ENCODE measurements at places on chromosomes 2 and 18. TPM values are rescaled to one million over a fixed set of nuclear protein-coding genes. Genes with fewer than 3 reads are reported as not detected.

DNA sequence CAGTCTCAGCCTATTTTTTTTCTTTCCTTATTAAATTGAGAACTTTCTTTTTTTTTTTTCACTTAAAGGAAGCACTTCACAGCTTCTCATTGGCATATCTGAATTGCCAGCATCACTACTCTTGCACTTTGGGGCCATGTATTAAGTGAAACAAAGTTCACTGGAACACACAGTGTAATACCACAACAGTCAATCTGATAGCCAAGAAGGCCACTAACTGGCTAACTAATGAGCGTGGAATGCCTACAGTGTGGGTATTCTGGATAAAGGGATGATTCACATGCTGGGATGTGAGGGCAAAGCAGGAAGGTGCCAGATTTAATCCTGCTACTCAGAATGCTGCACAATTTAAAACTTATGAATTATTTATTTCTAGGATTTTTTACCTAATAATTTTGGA lies 11.7 kb upstream of the C18orf63 start:
- no peak for DNase-seq

DNA sequence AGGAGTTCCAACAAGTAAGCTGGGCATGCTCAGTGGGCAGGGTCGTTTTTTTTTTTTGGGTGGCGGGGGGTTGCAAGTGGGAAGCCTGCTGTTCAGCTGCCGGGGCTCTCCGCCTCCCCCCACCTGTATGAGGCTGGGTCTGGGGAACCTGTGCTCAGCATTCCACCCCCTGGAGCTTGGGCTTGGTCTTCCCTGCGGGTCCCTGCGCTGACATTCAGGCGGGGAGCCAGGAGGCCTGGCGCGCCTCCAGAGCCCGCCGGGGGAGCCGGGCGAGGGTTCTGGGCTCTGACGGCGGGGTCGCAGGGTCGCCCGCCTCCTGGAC lies 822 bp upstream of the GPD2 start:
- no peak for DNase-seq

- DNase-seq: no peak
Observed at GRCh38 chr2:235614176-235614860, 120.5 kb downstream of the AGAP1 start.

POTEF gene
- total RNA-seq: not detected

TMEM247 gene
- total RNA-seq: not detected

GRCh38 chr2:234981197-234982095 lies 29.6 kb downstream of the SH3BP4 start:
- DNase-seq: peak; percentile 85

DNA sequence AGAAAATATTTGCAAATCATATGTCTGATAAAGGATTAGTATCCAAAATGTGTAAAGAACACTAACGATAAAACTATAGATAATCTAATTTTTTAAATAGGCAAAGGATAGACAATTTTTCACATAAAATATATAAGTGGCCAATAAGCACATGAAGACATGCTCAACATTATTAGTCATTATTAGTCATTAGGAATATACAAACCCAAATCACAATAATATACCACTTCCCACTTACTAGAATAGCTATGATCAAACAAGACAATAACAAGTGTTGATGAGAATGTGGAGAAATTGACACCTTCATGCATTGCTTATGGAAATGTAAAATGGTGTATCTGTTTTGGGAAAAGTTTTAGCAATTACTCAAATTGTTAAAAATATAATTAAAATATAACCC lies 12.6 kb upstream of the MAP2 start:
- no peak for DNase-seq

- DNase-seq: no peak
Observed at GRCh38 chr2:579351-579886, 97.8 kb downstream of the TMEM18 start.

RGPD4 gene
- not detected for total RNA-seq

DNA sequence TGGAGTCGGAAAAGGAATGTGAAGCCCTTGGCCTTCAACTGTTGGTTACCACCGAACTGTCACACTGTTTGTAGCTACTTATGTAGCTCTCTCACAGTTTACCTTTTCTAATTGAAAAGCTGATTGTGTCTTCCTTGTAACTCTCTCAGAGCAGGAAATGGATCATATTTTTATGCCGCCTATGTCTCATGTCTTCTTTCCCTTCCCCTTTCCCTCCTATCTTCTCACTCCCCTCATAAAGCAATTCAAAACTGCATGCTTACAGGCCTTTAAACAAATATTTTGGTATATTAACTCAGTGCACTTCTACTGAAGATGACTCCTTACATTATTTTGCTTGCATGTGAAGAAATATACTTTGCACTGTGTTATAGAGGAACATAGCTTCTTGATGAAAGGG lies 6.0 kb downstream of the SLC39A10 start:
- no peak for DNase-seq

GRCh38 chr18:65711493-65711892 lies 39.3 kb upstream of the CDH7 start:
- DNase-seq: no peak

KCNK3 gene
- 12.2 TPM for total RNA-seq

DNA sequence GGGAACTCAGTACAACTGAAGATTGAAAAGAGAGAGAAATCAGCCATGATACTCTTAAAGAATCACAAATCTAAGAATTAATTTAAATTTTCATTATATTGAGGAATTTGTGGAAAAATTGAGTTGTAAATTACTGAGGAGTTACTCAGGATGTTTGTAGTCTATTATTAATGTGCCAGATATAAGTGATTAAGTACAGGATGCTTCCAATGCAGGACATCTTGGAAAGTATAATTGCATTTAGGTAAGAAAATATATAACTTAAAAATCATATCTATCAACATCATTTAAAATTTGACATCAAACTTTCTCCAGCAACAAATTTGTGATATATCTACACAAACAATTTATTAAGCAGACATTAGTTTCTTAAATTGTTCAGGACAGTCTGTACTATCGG lies 1.3 kb downstream of the CALCRL start:
- no peak for DNase-seq

DNA sequence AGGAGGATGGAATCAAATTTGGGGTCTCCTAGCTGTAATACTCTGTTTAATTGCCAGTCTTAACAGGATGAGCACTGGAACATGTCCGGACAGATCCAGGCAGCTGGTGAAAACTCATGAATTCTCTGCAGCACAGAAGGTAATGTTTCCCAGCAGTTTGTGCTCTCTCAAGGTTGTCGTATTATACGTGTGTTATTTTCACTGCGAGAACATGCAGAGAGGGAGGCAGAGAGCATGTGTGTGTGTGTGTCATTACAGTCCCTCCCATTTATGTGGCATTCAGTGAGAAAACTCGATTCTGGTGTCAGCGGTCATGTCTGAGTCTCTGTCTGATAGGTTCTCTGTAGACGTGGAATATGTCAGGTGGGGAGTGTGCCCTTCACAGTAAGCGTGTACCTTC lies 150.2 kb upstream of the POU3F3 start:
- DNase-seq: no peak

DNA sequence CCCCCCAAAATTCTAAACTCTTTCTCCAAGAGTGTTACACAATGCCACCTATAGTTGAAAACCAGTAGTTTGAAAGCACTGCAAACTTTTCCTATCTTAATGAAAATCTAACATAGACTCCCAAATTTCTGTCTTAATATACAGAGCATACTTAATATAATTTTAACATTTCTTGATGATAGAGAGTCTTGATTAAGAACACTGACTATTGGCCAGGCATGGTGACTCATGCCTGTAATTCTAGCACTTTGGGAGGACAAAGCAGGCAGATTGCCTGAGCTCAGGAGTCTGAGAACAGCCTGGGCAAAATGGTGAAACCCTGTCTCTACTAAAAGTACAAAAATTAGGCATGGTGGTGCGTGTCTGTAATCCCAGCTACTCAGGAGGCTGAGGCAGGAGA lies 34.2 kb downstream of the ASXL2 start:
- no peak for DNase-seq

DNA sequence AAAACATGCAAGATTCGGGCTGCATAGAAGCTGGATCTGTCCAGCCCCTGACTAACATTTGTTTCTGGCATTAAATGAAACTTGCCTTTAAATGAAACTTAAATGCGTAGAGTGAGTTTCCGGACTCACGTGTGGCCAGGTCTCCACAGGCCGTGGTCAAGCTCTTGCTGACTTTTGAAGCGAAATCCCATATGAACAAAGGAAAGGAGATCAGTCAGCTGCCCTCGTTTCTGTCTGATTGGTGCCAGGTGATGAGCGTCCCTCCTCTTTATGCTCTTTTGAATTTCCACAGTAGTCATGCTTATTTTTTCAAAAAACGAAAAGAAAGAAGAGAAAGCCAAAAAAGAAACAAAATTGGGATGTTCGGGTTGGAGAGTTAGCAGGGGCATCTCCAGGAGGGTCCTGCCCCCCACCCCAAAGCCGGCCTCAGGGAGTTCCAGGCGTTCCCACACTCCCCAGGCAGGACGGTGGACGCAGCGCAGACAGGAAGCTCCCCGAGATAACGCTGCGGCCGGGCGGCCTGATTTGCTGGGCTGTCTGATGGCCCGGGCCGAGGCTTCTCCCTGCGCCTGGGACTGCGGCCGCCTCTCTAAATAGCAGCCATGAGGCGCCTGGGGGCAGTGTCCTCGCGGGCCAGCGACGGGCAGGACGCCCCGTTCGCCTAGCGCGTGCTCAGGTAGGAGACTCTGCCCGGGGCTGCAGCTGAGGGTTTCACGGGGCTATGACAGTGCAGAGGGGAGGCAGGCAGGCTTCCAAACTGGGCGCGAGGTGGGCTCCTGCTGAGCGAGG lies at the start of gene COLEC11:
Gene COLEC11, plus strand, starts transcription at position 620 of the 789 bp plus-strand sequence. CDS start 9,229 bp downstream, outside the sequence.
- DNase-seq: no peak

GRCh38 chr18:49021433-49022129 lies 70.8 kb upstream of the SMAD7 start:
- DNase-seq: no peak

DNA sequence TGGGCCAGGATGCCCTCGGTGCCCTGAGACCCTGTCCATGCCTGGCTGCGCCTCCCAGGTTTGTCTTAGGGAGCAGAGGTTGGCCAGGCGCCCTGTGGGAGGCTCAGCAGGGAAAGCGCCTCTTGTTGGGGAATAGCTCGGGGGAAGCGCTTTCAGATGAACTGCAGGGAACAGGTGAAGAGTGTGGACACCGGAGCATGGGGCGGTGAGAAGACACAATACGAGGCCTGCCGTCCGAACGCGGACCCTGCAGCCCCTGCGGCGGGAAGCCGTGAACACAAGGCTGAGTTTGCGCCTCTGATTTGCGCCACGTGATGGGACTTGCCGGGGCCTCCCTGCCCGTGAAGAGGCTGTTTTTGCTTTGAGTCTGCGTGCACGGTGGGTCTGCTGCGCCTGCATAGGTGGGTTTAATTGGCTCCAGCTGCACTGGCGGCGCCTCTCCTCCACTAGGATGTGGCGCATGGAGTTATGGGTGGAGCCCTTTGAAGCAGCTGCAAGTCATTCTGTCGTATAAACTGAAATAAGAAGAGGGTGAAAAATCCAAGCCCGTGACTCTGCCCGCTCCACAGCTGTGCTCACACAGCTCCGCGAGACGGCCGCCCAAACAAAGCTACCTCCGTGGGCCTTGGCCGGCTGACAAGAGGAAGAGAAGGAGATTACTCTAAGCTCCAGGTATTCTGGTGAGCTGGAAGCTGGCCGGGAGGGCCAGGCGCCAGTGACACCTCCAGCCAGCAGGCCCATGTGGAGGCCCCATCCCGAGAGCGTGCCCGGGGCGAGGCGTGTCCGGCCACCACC lies 103.5 kb upstream of the CTDP1 start:
- peak; percentile 74 for DNase-seq

DNA sequence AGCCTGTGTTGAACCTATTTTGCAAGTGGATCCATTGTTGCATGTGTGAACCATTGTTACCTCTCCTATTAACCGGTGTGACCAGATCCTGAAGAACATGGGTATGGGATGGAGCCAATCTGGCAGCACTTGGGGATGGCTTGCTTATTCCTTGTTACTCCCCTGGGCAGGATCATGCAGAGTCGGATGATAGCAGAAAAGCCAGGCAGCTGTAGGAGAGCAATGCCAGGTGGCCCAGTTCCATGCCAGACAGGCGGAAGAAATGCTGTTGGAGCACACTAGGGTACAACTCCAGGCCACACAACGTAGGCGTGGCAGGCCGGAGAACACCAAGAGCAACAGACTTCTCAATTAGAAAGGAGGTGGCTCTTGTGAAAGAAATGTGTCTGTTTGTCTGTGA lies 16.3 kb upstream of the MYO1B start:
- DNase-seq: no peak

CCDC102B gene
- 10.0 TPM for total RNA-seq

DNA sequence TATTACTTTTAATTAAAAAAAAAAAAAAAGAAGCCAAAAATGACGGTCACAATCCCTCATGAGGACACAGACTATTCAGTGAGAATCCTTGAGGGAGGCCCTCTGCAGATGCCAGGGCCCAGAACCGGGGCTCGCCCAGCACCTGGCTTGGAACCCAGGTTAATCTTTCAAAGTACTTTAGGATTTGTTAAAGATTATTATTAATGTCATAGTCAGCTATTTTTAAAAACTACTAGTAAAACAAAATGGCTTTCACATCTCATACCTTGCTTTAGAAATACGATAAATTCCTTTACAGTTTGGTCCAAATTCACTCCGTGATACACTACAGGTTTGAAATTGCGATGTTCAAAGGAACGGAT lies 27.1 kb downstream of the C2orf76 start:
- DNase-seq: no peak

DSC2 gene
- 2.7 TPM for total RNA-seq

DNA sequence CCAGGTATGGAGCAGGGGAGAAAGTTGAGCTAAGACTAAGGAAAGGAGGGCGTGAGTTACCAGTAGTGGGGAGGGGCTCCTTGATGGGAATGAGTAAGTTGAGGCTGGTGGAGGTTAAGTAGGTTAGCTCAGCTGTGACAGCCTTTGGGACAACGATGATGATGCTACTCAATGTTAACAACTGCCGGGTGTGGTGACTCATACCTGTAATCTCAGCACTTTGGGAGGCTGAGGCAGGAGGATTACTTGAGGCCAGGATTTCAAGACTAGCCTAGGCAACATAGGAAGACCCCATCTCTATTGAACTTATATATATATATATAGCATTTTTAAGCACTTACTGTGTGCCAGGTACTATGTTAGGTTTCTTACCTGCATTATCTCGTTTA lies 48.4 kb downstream of the HK2 start:
- DNase-seq: no peak

Data from sigmoid colon (tissue), 7 donors.